ENCODE measurements at places on chromosomes 7 and 10.

DNA sequence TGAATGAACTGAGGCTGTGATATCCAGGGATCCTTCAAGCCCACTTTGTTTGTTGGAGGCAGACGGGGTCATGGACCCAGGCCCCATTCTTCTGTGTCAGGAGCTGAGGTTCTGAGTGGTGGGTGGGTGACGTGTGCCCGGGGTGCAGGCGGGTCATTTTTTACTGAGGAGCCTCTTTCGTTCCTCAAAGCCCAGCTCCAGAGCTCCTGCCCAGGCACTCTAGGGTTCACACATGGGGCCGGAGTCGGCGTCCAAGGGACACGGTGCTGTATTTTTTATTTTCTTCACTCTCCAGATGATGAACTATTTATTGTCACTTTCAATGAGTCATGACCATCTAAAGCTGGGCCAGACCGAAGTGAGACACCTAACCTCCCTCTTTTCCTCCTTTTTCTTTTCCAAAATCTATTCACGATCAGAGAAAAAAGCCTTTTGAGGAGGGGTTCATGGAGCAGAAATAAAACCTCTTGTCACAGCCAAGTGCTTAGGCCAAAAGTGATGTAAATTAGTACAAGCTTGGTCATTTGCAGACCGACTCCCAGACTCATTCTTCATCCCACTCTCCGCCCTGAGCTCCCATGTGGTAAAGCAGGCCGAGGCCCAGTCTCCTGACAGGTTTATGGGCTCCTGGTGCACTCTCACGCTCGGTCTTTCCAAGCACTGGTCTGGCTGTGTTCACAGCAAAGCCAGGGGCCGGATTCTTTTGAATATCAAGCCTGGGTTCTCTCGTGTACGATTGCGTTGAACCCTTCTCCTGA lies 41.4 kb upstream of the PITRM1 start:
- no peak for DNase-seq

DNA sequence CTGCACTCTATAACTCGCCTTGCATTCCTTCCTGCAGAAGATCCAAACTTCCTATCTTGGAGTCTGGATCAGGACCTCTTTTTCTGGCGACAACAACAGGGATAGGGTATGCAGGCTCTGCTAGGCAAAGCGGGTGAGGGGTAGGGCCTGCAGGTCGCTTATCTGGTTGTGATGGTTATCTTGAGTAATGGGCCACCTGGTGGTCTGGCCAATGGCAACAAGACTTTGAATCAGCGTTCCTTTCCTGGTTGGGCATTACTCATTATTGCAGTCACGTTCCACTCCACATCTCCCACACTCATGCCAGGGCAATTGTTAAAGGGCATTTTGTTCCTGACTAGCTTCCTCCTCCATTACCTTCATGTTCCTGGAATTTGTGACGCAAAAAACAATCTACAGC lies 48.4 kb upstream of the PLXDC2 start:
- DNase-seq: no peak

DNA sequence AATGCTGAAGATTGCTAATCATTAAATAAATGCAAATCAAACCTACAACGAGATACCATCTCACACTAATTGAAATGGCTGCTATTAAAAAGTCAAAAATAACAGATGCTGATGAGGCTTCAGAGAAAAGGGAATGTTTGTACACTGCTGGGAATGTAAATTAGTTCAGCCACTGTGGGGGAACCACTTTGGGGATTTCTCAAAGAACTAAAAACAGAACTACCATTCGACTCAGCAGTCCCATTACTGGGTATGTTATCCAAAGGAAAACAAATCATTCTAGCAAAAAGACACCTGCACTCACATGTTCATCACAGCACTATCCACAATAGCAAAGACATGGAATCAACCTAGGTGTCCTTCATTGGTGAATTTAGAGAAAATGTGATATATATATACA lies 379.0 kb upstream of the CNTNAP2 start:
- DNase-seq: no peak

DNA sequence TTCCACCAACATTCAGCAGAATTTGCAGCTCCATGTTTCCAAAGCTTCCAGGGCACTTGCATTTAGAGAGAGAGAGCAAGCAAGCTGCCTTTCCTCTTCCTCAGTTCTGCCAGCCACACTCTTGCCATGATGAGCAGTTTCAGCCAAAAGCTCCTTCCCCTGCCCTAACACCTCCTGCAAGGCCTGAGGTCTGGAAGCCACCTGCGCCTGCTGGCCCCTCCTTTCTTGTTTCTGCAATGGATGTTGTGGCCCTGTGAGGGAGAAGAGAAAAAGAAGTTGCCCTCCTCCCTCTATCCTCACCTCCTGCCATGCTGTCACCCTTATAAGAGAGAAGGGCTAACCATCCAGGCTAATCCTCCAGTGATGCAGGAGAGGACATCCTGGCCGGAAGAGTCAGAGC lies 48.7 kb downstream of the IKZF1 start:
- DNase-seq: no peak

Data from activated CD8-positive, alpha-beta T cell treated with anti-CD3 and anti-CD28 coated beads, Interleukin-2, amount 10 ng/mL, durations not matched to agents 7 days and 5 days (primary cell).